Glutamatergic neuron (in vitro differentiated cells): ENCODE measurements at places on chromosomes 6 and 20.

GRCh38 chr6:170164271-170164900, 126.5 kb downstream of the DLL1 start:
- H3K27ac ChIP-seq = no peak overlapping the region
- DNase-seq = no peak
- H3K27me3 ChIP-seq = peaks cover 9% of the 10 kb centered on the region
- no peak overlapping the region for H3K4me3 ChIP-seq
- H3K4me1 ChIP-seq = peaks cover 10% of the 10 kb centered on the region
- peaks cover 12% of the 10 kb centered on the region for H3K36me3 ChIP-seq

- peaks cover 31% of the 10 kb centered on the region for H3K4me1 ChIP-seq
- no peak overlapping the region for H3K4me3 ChIP-seq
- DNase-seq = peak; percentile 90
- no peaks in the 10 kb centered on the region for H3K36me3 ChIP-seq
These were observed 195.0 kb upstream of the CEP162 start for GRCh38 chr6:84422380-84422968.

DNA sequence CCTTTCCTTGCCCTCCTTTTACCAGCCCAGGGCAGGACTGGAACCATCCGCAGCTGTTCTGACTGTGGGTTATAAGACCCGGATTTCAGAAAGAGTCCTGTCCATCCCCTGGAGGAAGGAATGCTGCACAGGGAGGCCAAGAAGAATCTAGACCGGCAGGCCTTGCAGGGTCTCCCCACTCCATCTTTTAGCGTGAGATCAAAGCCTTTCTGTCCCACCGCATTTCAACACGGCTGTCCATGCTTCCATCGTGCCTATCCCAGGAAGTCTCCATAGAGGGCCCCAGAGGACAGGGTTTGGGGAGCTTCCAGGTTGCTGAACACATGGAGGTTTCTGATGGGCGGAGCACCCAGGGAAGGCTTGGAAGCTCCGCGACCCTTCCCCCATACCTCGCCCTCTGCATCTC, 79.3 kb upstream of the AGPAT4 start:
- peaks cover 4% of the 10 kb centered on the region for H3K27me3 ChIP-seq
- H3K4me3 ChIP-seq = no peak overlapping the region
- H3K4me1 ChIP-seq = no peaks in the 10 kb centered on the region
- DNase-seq = no peak
- H3K36me3 ChIP-seq = no peaks in the 10 kb centered on the region

- H3K27me3 ChIP-seq = peaks cover 4% of the 10 kb centered on the region
- no peak overlapping the region for H3K27ac ChIP-seq
- no peaks in the 10 kb centered on the region for H3K36me3 ChIP-seq
- peak overlapping the region; percentile 34 for H3K4me3 ChIP-seq
These were observed 44.4 kb downstream of the FYN start for GRCh38 chr6:111828809-111829208.

DNA sequence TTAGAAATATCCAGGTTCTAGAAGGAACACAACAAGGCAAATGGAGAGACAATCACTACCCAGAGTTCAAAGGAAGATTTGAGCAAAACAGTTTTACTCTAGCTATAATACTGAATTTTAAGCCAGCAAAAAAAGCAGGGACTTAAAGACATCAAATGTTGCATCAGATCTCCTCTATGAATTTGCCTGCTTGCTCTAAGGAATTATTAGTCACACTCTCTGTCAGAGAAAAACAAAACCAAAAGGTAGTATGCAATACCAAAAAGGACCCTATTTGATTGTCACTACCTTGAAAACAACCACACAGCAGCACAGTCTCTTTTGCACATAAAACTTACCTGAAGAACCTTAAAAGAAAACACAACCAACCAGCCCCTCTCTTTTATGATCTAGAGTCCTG, 46.3 kb downstream of the BTBD9 start:
- H3K4me1 ChIP-seq = no peaks in the 10 kb centered on the region
- H3K27ac ChIP-seq = no peak overlapping the region
- no peak overlapping the region for H3K4me3 ChIP-seq
- H3K36me3 ChIP-seq = no peaks in the 10 kb centered on the region

GRCh38 chr20:22652681-22653588, 68.6 kb upstream of the FOXA2 start:
- peaks cover 2% of the 10 kb centered on the region for H3K4me1 ChIP-seq
- H3K27ac ChIP-seq = no peak overlapping the region
- no peaks in the 10 kb centered on the region for H3K36me3 ChIP-seq
- H3K27me3 ChIP-seq = no peaks in the 10 kb centered on the region

GRCh38 chr20:64084685-64085152, 521 bp upstream of the LKAAEAR1 start:
- no peak for DNase-seq
- H3K4me1 ChIP-seq = peaks cover 9% of the 10 kb centered on the region
- H3K27ac ChIP-seq = peak overlapping the region; percentile 75

DNA sequence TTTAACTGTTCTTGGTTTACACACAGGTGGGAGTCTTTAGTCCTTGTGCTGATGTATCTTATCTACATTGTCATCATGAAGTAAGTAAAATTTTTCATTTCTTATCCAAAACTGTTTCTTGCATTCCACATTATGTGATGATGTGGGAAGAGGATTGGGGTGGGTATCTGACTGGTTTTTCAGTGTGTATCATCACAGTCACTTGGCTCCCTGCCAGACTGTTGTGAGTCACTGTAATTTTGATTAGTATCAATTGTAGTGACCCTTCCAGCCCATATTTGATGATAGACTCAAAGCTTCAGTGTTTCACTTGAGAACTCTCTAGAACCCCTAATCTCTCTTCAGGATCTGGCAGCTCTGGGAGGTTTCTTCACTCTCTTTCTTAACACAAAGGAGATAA, 84.5 kb upstream of the RIN2 start:
- no peaks in the 10 kb centered on the region for H3K4me1 ChIP-seq
- H3K4me3 ChIP-seq = no peak overlapping the region
- no peaks in the 10 kb centered on the region for H3K27me3 ChIP-seq
- no peak for DNase-seq

- H3K4me1 ChIP-seq = no peaks in the 10 kb centered on the region
- H3K4me3 ChIP-seq = no peak overlapping the region
- peak; percentile 38 for DNase-seq
These were observed 278.3 kb upstream of the PLCB4 start for GRCh38 chr20:8790442-8791074.

DNA sequence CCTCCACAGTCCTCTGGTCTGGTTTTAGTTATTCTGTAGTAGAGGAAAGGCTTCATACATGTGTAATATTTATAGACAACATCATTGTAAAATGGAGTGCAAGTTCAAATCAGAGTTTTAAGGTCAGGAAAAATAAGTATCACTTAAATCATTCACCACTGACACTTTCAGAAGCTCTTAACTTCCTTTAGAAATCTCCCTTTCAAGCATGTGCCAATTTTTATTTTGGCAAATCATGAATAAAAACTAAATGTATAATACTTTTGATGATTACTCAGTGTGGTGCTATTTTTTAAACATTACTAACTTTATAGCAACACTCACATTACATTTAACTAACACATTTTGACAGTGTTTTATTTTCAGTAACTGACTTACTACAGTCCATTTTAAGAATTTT, 112.2 kb downstream of the OGFRL1 start:
- H3K4me1 ChIP-seq = peaks cover 10% of the 10 kb centered on the region
- H3K4me3 ChIP-seq = no peak overlapping the region

DNA sequence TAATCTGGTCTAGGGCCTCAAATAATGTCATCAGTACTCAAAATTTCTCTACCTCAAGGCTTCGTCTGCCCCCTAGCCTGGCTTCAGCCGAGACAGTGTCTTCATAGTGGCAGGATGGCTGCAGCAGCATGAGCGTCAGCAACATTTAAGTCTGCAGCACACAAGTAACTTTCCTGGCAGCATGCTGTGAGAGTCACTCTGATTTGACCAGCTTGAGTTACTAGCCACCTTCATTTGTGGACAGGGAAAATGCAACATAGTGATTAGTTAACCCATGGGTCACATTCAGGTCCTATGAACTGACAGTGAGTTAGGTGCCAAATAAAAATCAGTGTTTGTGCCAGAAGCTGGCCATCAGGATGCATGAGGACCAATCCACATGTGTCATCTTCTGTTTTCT, 209.9 kb upstream of the SLC35B3 start:
- H3K27me3 ChIP-seq = no peaks in the 10 kb centered on the region
- H3K4me3 ChIP-seq = no peak overlapping the region
- H3K27ac ChIP-seq = no peak overlapping the region
- no peaks in the 10 kb centered on the region for H3K36me3 ChIP-seq
- no peak for DNase-seq

- H3K36me3 ChIP-seq = no peaks in the 10 kb centered on the region
- H3K27ac ChIP-seq = no peak overlapping the region
- no peaks in the 10 kb centered on the region for H3K4me1 ChIP-seq
- H3K4me3 ChIP-seq = no peak overlapping the region
- H3K27me3 ChIP-seq = no peaks in the 10 kb centered on the region
- DNase-seq = no peak
These were observed 6.4 kb upstream of the GMNN start for GRCh38 chr6:24768361-24768760.

DNA sequence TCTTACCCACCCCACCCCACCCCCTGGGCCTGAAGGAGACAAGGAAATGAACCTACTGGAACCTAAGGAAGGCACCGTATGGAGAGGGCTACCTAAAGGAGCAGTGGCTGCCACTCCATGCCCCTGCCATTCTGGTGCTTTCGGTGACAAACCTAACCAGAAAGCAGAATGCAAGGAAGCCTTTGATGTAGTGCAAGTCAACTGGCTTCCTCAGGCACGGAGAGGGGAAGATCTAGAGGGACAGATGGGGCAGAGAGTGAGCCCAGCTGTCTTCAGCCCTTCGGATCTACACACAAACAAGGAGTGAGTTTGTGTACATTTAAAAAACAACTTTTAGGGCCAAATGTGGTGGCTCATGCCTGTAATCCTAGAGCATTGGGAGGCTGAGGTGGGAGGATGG, 39.5 kb downstream of the PPP1R16B start:
- DNase-seq = no peak
- H3K4me3 ChIP-seq = no peak overlapping the region
- H3K27me3 ChIP-seq = no peaks in the 10 kb centered on the region

DNA sequence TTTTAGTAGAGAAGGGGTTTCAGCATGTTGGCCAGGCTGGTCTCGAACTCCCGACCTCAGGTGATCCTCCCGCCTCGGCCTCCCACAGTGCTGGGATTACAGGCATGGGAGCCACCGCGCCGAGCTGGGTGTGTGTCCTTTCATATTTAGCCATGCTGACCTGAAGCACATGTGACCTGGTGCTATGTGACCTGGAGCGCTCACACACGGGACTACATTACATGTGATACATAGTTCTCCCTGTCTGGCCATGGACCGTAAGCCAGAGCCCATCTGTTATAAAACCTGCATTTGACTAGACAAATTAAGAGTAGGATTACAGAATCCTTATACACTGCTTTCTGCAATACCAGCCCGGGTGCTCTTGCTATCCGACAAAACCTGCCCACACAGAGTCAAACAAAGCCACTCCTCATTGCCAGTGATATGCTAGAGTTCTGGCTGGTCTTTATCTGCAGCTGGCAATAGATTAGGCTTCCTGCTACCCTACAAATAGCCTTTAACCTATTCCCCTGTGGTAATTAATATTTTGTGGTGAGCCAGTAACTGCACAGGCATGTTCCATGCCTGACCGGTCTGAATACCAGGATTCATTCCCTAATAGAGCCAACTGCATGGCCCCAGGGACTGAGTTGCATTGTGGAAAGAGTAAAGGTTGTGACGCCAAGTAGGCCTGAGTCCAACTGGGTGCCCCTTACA, 26.3 kb upstream of the FAM50B start:
- H3K27me3 ChIP-seq = no peaks in the 10 kb centered on the region
- no peak overlapping the region for H3K27ac ChIP-seq
- no peaks in the 10 kb centered on the region for H3K36me3 ChIP-seq
- no peak for DNase-seq
- no peak overlapping the region for H3K4me3 ChIP-seq
- no peaks in the 10 kb centered on the region for H3K4me1 ChIP-seq

DNA sequence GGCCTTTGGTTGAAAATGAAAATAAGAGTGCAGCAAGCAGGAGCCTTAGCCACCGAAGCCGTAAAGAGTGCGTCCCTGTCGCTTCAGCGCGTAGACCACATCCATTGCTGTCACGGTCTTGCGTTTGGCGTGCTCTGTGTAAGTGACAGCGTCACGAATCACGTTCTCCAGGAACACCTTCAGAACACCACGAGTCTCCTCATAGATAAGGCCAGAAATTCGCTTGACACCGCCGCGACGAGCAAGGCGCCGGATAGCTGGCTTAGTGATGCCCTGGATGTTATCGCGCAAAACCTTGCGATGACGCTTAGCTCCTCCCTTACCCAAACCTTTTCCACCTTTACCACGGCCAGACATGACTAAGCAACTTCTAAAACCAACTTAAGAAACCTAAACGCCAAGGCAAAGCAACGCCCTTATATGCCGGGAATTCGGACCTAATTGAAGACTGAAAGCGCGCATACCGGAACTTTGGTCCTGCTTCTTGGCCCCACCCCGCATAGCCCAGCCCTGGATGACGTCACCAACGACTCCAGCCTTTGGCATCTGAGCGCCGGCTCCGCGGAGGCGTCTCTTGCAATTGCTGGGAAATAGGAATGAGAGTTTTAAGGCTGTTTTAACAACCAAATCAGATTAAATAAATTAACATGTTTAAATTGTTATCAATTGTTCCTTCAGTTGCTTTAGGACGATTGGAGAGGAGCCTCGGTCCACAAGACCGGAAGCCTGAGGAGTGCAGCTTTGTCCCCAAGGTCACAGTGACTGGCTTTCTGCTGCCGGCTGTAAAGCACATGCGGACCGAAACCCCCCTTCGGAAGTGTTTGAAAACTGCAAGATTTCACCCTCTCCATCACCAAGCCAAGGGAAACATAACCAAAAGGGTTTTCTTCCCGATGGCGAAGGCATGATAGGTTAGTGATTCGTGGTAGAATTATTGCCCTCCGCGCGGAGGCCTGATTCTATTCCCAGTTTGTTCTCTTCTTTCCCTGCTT, 79.6 kb upstream of the BTN3A2 start:
- peak overlapping the region; percentile 91 for H3K27ac ChIP-seq
- H3K27me3 ChIP-seq = peaks cover 19% of the 10 kb centered on the region
- peaks cover 6% of the 10 kb centered on the region for H3K36me3 ChIP-seq
- H3K4me3 ChIP-seq = peak overlapping the region; percentile 93

- H3K4me1 ChIP-seq = no peaks in the 10 kb centered on the region
- H3K27me3 ChIP-seq = no peaks in the 10 kb centered on the region
- no peaks in the 10 kb centered on the region for H3K36me3 ChIP-seq
- H3K27ac ChIP-seq = no peak overlapping the region
- no peak for DNase-seq
These were observed 7.5 kb upstream of the CCDC28A start for GRCh38 chr6:138765896-138766655.

DNA sequence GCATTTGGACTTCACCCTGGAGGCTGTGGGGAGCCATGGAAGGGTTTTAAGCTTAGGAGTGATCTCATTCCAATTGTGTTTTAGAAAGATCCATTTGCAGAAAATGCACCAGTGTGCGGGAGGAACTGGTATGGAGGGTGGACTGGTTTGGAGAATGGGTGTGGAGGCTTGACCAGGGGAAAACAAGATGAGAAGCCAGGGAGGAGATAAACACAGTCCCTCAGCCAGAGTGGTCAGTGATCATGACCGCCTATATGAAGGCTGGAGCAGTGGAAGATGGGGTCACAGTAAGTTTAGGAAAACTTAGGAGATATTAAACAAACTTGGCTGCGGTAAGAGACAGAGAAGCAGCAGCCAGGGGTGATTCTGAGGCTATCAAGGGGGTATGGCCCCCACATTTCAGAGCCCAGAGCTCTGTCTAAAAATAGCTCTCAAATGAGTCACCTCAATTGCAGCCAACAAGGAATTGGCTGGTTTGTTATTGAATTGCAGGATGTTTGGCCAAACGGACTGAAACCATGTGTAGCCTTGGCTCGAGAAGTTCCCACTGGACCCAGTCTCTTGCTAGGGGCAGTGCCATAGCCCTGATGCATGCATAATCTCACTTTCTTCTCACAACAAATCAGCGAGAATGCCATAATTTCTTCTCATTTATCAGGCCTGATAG, 159.9 kb upstream of the TOP1 start:
- no peak for DNase-seq
- H3K4me1 ChIP-seq = peaks cover 24% of the 10 kb centered on the region
- peak overlapping the region; percentile 9 for H3K27ac ChIP-seq
- H3K36me3 ChIP-seq = no peaks in the 10 kb centered on the region
